Dermis microvascular lymphatic vessel endothelial cell (primary cell): ENCODE measurements at places on chromosomes 11 and 22.

DNA sequence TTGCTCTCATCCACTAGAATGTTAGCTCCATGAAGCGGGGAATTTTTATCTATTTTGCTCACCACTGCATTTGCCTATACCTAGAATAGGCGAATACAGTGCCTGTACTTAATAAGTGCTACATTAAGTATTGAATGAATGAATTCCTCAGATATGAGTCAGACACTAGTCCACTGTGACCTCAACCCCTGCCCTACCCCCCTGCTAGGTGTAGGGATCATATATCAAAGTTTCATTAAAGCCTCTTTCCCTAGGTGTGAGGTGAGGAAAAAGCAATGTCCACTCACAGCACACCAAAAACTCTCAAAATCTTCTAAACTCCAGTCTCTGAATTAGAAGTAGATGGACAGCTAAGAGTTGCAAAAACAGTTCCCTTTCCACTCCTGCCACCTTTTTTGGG is 9.8 kb upstream of the PSMA1 start:
- no peak for DNase-seq

DNA sequence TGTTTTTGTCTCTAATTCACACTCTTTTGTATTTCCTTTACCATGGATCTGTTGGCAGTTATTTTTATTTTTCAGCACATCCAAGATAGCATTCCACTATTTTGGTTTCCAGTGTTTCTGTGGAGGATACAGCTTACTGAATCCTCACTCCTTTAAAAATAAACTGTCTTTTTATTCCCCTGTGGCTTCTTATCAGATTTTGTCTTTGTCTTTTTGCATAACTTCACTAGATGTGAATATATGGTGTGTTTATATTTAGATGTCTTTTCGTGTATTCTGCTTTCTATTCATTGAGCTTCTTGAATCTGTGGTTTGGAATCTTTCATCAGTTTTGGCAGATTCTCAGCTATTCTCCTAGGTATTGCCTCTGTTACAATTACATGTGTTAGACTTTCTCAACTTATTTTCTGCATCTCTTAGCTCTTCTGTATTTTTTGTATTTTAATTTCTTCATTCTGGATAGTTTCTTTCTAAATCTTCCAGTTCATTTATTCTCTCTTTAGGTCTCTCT is 7.4 kb upstream of the ATXN10 start:
- no peak for DNase-seq

DNA sequence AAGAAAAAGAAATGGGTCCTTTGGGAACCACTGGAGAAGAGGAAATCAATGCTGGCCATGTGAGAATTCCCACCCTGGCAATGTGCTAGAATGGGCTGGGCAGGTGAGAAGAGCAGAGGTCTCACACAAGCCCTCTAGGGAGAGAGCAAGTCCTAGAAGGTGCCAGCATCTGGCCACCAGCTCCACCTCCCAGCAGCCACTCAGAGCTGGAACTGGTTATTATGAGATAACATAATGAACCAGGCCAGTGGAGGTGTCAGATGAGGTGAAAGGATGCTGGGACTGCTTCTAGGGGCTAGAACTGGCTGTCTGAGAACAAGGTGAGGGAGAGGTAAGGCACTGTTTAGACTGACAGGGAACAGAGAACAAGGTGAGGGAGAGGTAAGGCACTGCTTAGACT is 29.3 kb downstream of the NEFH start:
- no peak for DNase-seq

DNA sequence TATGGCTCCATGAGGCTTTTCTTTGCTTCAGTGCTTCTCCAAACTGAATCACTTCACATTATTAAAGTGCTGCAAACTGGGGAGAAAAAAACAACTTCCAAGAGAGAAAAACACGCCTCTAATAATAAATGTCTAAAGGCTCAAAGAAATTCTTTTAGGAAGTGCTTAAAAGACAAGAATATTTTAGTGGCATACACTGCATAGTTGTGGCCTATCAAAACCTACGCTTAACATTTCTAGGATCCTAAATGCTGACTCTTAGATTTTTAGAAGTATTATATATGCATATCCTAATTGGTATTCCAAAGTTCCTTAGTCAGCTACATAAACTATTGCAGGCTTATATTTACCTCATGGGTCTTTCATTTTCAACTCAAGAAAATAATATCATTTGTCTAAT is 879.0 kb upstream of the CCDC90B start:
- DNase-seq, result no peak

DNA sequence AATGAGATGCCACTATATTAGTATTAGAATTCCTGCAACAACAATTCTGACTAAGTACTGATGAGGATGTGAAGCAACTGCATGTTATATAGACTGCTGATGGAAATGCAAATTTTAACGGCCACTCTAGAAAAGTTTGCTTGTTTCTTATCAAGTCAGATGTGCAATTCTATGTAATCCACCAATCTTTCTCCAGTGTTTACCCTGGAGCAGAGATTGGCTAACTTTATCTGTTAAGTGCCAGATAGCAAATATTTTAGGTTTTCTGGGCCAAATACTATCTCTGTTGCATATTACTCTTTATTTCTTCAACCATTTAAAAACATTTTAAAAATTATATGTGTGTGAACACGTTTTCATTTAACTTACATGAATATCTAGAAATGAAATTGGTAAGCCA is 586.9 kb downstream of the FAM181B start:
- no peak for DNase-seq

DNA sequence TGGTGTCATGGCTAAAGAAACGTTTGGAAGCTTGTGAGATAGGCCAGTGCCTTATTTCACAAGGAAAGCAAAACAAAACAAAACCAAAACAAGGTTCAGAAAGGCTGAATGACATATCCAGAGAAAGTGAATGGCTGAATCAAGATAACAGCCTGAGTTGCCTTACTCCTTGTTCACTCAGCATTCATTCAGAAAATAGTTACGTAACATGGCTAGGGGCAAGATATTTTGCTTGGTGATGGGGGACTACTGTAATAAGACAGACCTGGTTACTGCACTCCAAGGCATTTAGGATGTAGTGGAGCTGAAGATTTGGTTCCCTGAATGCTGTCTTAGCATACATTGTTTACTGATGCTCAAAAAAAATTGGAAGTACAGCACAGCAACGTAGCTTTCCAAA is 47.7 kb downstream of the C11orf91 start:
- DNase-seq, result no peak
